Dermis blood vessel endothelial cell (primary cell): ENCODE measurements at places on chromosomes 11 and 22. TPM values are rescaled to one million over a fixed set of nuclear protein-coding genes. Genes with fewer than 3 reads are reported as not detected.
A peak's percentile ranks its signal among the peaks of the same experiment; 100 is the strongest.

GRCh38 chr11:83717537-83717936 is 431.4 kb upstream of the CCDC90B start:
- no peak for DNase-seq

The SULT4A1 gene
- total RNA-seq = 0.05 TPM in 1 of 2 replicates, not detected in the other

GRCh38 chr11:11841116-11841722 is 553 bp upstream of the USP47 start:
- peak; percentile 50 for DNase-seq

- DNase-seq = no peak
Measured at GRCh38 chr11:59187035-59187434, 15.1 kb downstream of the DTX4 start.

DNA sequence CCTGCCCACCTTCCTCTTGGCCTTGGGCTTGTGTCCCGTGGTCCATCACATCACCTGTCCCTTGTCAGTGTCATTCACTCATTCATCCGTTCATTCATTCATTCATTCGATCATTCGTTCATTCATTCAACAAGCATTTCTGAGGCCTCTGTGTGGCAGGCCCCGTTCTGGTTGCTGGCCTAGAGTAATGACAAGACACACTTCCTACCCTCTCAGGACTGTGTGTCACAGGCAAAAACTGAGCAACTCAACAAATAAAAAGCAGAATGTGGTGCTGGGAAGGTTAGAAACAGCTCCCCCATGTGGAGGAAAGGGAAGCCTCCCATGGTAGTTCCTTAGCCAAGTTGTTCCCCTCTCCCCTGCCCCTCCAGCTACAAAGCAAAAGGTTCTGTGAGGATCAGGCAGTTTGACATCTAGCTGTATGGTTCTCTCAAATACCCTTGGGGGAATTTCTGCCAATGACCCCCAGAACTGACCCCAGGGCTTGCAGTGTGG is 1.6 kb upstream of the OMP start:
- DNase-seq = peak; percentile 70
